ENCODE measurements at places on chromosomes 11 and 22.

GRCh38 chr11:125338886-125339811 lies 156.9 kb downstream of the FEZ1 start:
- no peak for DNase-seq

DNA sequence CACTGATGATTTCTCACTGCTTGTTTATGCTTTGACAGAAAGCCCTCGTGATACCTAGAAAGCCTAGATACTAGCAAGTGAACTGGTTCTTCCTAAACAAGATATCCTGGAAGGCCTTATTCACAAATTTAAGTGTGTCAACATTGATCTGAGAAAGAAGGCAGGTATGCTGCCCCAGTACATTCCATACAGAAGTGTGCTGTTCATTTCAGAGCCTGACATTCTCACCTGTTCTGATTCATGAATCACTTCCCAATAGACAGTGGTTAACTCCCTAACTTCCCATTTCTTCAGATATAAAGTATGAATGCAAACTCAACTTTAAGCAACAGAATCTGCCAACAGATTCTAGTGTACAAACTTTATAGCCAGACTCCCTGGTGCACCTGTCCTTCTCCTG lies 15.5 kb upstream of the RASSF10 start:
- no peak for DNase-seq

DNA sequence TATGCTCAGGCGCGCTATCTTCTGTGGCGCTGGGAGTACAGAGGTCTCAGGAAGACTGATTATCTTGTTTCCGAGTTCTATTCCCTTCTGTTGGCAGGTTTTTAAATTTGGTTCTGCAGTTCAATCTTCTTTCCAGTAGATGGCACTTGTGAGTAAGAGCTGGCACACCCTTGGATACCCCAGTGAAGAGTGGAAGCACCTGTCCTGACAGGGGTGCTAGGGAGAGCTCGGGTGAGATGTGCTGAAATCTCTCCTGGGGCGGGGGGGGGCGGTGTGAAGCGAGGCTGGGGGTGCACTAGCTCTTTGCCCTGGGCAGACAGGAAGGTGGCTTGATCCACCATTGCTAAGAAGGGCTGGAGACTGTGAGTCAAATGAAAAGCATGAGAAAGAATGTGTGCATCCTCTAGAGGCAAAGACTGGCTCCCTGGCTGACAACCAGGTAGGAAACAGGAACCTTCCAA lies 679.9 kb upstream of the CCDC179 start:
- DNase-seq, result no peak

DNA sequence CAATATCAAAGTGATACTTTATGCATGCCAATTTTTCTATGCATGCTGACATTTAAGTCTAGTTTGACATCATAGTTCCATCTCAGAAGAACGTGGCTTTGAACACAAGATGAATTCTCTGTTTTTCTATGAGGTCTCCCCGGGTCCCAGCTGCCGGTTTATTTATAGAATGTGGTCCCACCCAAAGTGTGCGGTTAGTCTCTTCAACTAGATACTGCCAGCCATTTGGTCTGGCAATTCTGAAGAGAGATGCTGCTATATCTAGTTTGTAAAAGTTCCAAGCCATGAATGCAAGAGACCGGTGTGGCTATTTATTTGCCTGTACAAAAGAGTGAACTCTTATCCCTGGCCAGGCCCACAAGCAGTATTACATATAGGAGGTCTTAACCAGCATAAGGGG lies 9.2 kb downstream of the OR5A2 start:
- no peak for DNase-seq

DNA sequence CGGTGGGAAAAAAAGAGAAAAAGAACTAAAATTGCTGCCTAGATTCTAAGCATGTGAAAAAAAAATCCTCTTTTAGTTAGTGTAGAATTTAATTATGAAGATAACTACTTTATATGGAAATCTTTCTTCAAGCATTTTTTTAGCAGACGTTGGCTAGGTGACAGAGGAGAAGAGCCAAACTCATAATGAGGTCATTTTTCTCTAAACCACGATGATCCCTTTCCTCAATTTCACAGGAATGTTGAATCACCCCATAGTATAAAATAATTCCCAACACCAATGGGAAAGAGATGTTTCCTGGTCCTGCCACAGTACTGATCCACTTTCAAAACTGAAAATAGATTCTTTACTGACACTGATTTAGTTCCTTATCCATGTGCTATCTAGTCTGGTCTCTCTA lies 319.8 kb downstream of the DLG2 start:
- no peak for DNase-seq

Measured in stimulated activated CD4-positive, alpha-beta T cell treated with anti-CD3 and anti-CD28 coated beads, Interleukin-4, amount 100 ng/mL, for 24 hours (primary cell).